SJSA1 (cell line): ENCODE measurements at places on chromosomes 11 and 22. TPM values are rescaled to one million over a fixed set of nuclear protein-coding genes. Genes with fewer than 3 reads are reported as not detected.

OR51G1 gene
- total RNA-seq = not detected in 2 replicates

RAG2 gene
- not detected in 2 replicates for total RNA-seq

- no peak for DNase-seq
Measured at GRCh38 chr11:111225881-111226280, 19.6 kb upstream of the POU2AF2 start.

- no peak for DNase-seq
Measured at GRCh38 chr11:68632802-68633201, 51.5 kb upstream of the GAL start.

- DNase-seq = no peak
Measured at GRCh38 chr11:131766637-131767036, 396.2 kb downstream of the NTM start.

DNA sequence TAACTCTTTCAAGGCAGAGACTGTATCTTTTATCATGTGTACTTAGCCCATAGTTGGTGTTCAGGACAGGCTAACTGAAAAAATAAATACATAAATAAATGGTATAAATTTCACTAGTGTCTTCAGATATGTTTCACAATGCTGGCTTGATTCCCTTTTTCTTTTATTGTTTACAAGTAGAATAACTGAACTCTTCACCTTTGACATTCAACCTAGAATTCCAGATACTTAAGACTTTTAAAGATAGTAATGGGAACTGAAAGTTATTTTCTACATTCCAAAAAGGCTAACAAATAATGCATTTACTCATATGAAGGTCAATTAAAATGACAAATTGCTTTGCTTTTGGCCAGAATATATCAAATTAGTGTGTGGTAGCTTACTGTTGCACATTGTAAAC is 411.3 kb upstream of the TENM4 start:
- no peak for DNase-seq

DNA sequence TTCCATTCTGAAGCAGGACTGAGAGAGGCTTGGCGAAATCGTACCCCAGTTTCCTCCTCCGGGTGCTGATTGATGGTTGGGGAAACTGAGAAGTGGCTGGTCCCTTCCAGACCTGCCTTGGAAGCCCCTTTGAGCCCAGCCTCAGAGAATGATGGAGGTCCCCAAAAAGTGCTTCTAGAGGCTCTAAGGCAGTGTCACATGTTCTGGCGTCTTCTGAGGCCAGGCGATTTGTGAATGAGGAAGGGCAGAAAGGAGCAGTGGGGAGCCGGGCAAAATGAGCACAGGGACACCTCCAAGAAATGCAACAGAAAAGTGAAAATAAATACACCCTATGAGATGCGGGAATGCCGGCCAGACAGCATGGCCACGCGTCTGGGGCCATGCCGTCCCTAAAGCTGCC is 1.0 kb upstream of the LIF start:
- no peak for DNase-seq

DNA sequence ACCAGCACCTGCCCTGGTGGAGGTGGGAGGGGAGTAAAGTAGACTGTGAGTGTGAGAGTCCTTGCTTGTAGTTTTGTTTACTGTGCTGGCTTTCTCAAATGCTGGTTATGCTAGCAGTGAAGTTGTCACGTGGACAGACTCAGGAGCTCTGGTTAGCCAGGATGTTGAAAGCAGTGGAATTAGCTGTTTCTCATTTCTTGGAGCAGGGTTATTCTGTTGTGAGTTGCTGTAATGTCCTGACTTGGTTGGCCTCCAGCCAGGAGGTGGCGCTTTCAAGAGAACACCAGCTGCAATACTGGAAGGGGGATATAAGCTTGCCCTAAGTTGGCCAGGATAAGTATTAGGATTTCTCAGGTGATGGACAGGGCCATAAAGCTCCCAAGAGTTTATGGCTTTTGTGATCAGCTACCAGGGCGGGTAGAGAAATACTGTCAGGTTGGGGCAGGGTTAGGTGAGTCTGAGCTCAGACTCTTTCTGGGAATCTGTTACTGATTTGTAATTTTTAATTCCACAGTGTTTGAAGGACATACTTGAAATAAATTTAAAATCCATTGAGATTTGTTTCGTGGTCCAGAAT is 13.7 kb downstream of the CYP2D6 start:
- no peak for DNase-seq

- no peak for DNase-seq
Measured at GRCh38 chr11:129930296-129930695, 34.9 kb upstream of the NFRKB start.

DNA sequence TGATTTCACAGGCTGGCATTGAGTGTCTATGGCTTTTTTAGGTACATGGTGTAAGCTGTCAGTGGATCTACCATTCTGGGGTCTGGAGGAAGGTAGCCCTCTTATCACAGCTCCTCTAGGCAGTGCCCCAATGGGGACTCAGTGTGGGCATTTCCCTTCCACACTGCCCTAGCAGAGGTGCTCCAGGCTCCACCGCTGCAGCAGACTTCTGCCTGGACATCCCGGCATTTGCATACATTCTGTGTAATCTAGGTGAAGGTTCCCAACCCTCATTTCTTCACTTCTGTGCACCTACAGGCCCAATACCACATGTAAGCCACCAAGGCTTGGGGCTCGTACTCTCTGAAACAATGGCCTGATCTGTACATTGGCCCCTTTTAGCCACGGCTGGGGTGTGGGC is 78.3 kb downstream of the RNF169 start:
- DNase-seq = no peak

GRCh38 chr11:120674542-120674941 is 163.0 kb downstream of the GRIK4 start:
- DNase-seq = no peak
